ENCODE measurements at places on chromosomes 4 and X.

DNA sequence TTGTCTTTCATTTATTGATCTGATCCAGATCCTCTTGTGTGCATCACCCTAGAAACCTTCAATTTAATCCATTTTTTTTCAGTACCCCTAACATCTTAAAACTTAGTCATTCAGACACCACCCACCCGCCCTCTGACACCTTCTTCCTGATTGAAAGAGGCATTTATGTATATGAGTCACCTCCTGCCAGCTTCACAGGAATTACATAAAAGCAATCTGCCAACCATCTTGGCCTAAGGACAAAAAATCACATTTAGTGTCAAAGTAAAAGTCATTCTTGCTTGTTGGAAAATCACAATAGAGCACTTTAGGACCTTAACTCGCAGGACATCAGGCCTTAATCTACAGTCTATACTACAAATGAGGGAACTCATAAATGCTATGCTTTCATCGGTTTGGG, 52.1 kb downstream of the NDST3 start:
- no peak for DNase-seq

DNA sequence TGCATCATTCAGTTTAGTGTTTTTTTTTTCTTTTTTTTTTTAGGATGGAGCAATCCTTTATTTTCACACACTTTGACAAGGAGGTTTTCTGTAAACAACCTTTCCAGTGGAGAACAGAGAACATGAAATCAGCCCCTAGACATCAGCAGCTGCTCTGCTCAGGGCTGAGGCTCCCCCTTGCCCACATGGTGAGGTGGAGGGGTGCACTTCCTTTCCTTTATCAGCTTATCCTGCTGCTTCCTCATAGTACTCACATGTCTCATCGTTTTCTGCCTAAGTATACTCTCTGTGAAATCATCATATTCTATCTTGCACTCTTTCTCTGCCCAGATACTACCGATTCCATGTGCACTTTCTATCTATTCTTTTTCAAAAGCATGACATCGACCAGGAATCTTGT, 47.6 kb upstream of the PRSS12 start:
- no peak for DNase-seq

DNA sequence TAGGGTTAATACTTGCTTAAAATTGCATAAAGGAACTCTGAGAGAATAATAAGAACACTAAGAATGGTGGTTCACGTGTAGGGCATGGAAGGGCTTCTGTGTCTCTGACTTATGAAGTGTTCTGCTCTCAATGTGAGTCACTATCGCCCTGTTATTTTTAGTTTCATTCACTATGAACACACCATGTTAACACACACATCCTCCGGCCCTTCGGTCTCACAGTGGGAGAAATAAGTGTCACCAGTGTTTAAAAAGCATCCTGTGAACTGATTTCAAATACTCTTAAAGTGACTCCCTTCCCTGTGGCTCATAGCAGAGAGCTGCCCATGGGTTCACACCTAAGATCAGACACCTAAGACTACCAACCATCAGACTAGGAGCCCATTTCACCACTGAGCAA, 33.8 kb upstream of the FGFBP2 start:
- DNase-seq, result no peak

GRCh38 chr4:4695497-4695896, 153.6 kb upstream of the STX18 start:
- no peak for DNase-seq

- no peak for DNase-seq
These were observed 33.6 kb upstream of the MAP3K15 start for GRCh38 chrX:19548934-19549333.

DNA sequence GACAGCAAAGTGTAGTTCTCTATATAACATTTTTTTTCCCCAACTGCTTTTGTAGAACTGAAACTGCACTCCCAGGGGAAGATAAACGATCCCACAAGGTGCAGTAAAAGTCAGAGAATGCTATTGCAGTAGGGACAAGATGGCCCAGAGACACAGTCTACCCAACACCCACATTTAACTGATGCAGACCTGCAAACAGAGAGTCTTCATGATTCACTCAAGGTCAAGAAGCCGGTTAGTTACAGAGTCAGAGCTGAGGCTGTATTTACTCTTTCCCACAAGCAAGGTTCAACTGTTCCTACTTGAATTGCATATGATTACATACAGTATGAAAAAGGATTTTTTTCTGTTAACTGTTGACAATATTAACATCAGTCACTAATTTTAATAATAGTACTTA, 654.6 kb downstream of the IL1RAPL1 start:
- no peak for DNase-seq

DNA sequence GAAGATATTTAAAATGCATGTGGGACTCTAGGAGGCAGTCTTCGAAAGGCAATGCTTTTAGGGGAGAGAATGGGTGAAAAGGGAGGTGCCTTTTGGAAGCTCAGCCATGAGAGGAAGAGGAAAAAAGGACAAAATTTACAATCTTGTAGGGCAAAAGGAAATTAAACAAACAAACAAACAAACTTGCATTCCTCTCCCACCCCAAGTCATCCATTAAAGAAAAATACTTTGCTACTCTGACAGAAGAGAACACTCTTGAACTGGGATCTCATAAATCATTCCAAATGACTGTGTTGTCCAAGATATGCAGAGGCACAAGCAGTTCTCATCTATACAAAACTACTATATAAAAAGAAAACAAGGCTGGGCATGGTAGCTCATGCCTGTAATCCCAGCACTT, 46.7 kb downstream of the HELQ start:
- no peak for DNase-seq

DNA sequence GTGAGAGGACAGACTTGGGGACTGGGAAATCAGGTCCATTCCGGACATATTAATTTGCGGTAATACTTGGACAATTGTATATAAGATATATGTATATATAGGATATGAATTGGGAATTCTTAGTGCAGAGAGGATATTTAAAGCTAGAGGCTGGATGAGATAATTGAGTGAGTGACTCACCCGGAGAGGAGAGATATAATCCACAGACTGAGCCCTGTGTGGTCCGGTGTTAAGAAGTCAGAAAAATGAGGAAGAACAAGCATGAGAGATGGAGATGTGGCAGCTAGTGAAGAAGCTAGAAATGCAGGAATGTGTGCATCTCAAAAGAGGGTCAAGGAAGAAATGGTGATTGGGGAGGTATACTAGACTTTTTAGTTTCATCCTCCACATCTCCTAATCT, 336.2 kb downstream of the SLC7A11 start:
- no peak for DNase-seq

DNA sequence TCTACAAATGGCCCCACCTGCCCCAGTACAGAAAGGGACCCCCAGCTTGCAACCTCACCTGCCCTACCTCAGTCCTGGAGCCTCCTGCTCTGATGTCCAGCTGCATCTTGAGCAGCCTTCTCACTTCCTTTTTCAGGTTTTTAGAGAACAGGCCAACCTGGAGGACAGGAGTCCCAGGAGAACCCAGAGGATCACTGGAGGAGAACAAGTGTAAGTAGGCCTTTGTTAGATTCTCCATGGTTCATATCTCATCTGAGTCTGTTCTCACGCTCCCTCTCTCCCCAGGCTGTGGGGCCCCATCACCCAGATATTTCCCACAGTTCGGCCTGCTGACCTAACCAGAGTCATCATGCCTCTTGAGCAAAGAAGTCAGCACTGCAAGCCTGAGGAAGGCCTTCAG, 3.6 kb downstream of the MAGEA11 start:
- no peak for DNase-seq

DNA sequence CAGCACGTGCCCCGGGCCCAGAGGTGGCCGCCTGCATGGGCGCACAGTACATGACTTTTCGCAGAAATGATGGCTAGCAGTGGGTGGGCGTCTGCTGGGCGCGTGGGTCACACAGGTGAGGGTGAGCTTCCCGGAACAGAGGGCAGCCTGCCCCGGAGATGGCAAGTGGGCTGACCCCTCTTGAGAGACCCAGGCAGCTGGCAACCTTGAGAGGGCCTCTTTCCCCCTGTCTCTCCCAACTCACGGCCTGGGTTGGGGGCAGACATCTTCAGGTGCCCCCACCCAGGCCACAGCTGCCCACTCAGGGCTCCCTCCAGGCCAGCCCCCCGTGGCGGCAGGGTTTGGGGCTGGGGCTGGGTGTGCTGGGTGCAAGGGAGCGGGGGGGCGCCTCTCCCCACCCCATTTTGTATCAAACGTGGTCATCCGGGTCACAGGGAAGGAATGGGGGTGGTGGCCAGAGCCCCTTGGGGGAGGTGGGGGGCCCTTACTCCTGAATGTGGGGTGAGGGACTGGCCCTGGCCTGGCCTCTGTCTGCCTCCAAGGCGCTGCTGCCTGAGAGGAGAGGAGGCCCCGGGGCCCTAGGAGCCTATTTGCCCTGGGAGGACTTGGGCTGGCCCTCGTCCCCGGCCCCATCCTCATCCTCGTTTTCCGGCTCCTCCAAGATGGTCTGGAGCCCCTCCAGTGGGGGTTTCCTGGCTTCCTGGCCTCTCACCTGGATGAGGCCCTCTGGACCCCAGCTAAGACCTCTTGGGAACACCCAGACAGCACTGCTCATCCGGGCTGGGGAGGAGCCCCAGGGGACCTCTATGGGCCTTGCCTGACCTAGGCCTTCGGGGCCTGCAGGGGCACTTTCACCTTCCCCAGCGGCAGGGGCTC, 4.6 kb downstream of the PNMA6E start:
- DNase-seq, result no peak

DNA sequence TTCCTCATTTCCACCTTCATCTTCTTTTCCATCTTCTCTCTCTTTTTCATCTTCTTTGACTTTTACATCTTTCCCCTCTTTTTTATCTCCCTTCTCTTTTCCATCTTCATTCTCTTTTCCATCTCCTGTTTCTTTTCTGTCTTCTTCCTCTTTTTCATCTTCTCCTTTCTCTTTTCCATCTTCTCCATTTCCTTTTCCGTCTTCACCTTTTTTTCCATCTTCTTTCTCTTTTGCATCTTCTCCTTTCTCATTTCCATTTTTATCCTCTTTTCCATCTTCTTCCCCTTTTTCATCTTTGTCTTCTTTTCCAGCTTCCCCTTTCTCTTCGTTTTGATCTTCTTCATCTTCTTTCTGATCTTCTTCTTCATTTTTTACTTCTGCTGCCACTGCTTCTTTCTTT, 87.0 kb downstream of the HMGN5 start:
- no peak for DNase-seq

DNA sequence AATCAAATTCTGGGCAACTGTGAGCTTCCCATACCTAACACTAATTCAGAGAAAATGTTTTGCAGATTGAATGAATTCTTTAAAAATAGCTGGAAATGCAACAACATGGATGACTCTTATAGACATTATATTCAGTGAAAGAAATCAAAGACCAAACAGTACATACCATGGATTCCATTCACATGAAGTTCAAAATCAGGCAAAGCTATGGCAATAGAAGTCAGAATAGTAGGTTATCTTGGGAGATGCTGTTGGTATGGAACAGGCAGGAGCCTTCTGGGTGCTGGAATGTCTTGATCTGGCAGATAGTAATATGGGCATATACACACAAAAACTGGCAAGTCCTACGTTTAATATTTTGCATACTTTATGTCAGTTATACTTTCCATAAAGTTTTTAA, 25.5 kb upstream of the CBLL2 start:
- no peak for DNase-seq

DNA sequence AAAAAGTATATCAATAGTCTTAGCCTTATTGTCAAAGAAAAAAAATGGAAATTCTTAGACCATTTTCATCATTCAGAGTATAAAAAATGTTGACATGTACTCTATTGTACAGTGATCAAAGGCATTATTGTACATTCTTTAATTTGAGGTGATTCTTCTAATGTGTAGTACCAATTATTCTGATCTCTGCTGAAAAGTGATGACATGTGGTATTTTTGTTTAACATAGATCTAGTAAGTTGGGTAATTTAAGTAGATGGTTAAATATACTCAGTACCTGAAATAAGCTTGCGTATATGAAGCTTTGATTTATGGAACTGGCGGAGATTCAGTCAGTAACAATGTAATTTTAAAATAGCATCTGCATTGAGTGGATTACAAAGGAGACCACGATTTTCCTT, 5.1 kb downstream of the TENM3 start:
- DNase-seq, result no peak

- no peak for DNase-seq
These were observed 14.3 kb downstream of the SMARCAD1 start for GRCh38 chr4:94221916-94222315.

- no peak for DNase-seq
These were observed 42.7 kb downstream of the UBA6 start for GRCh38 chr4:67658302-67658701.

GRCh38 chrX:87873347-87873941, 355.8 kb downstream of the KLHL4 start:
- no peak for DNase-seq

- no peak for DNase-seq
These were observed 118.0 kb downstream of the MANBA start for GRCh38 chr4:102642631-102643298.

DNA sequence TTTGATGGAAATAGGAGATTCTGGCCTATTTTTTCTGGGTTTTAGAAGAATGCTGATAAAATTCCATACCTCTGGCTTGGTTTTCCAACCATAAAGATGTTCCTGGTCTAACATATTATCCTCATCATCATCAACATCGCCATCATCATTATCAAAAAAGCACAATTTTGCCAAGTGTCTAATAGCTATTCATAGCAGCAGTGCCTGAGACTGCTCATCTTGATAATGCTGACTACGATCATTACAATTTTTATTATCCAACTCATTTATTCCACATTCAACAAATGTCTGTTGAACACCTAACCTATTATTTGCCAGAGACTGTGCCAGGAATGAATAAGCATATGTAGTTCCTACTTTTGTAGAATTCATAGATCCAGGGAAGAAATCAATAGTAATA, 303.5 kb upstream of the GATB start:
- no peak for DNase-seq

DNA sequence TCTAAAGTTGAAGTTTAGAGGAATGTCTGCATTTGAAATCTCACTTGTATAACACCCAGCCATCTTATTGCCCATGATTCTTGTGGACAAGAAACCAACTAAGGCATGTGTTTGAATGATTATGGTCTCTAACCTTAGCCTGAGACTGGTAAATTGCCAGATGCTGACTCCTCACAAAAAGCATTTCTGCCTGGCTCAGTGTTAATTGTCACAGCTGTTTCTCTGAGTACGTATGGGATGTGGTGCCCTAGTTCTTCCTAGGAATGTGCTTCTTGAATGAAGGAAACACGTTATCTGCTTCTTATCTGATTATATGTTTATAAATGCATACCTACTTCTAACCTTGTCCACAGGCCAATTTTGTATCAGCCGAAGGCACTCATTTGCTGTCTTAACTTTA, 63.1 kb upstream of the NDP start:
- DNase-seq, result no peak

DNA sequence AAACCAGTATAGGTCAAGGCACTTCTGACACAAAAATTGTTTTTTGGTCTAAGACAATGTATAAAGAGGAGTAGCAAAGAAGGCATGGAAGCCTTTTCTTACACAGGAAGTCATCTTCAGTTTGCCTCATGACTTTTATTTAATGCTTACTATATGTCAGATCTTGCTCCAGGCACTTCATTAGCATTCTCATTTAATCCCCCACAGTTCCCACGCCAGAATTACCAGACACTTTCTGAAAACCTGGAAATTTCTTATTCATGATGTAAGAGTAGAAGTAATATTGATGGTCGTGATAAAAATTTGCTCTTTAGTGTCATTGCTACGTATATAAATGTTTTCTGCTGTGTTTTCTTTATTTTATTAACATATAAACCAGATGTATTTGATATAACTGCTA, 39.2 kb downstream of the ARHGEF38 start:
- DNase-seq, result no peak

GRCh38 chrX:135347381-135348016, 38.2 kb downstream of the ETDC start:
- DNase-seq, result no peak

All from stimulated activated CD4-positive, alpha-beta T cell treated with anti-CD3 and anti-CD28 coated beads, Interleukin-12 subunit alpha, Interleukin-12 subunit beta, amount 100 ng/mL, for 48 hours (primary cell).